Chondrocyte (in vitro differentiated cells): ENCODE measurements at places on chromosomes 5 and 9.

GRCh38 chr5:113510836-113511451 lies 2.5 kb upstream of the YTHDC2 start:
- H3K36me3 ChIP-seq: no peaks in the 10 kb centered on the region
- H3K4me1 ChIP-seq: peaks cover 39% of the 10 kb centered on the region
- H3K27me3 ChIP-seq: no peaks in the 10 kb centered on the region
- H3K4me3 ChIP-seq: no peak overlapping the region
- no peak for DNase-seq

DNA sequence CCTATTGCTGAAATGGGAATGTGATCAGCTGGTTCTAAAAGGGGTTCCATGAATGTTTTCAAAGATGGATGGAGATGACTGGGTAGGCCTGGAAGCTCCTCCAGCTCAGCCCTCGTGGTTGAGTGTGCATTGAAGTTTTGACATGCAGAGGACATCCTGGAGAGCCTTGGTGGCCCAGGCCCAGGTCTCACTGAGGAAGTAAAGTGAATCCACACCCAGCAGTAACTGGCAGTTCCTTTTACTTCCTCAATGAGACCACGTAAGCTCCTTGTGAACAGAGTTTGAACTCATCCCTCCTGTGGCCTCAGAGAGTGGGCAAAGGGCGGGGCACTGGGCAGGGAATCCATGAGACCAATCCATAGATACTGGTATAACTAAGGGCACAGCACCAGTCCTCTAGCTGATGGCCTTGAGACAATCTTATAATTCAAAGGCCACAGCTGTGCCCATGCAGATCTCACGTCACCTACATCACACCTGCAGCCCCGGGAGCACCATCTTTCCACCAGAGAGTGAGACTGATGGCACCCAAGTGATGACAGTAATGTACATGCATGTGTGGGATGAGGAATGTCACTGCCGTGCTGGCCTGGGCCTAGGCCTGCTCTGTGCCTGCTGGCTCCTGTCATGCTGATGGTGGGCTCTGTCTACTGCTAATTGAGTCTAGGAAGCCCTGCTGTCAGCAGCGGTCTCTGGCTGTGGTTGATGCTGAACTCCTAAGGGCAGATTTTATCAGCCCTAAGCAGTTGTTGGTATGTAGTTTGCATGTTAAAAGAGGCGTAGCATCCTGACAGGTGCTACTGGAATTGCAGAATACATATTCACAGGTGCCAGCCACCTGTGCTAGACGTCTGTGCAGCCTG lies 257.8 kb downstream of the FSTL4 start:
- H3K4me3 ChIP-seq: no peak overlapping the region
- no peaks in the 10 kb centered on the region for H3K36me3 ChIP-seq
- no peaks in the 10 kb centered on the region for H3K4me1 ChIP-seq
- no peak for DNase-seq

DNA sequence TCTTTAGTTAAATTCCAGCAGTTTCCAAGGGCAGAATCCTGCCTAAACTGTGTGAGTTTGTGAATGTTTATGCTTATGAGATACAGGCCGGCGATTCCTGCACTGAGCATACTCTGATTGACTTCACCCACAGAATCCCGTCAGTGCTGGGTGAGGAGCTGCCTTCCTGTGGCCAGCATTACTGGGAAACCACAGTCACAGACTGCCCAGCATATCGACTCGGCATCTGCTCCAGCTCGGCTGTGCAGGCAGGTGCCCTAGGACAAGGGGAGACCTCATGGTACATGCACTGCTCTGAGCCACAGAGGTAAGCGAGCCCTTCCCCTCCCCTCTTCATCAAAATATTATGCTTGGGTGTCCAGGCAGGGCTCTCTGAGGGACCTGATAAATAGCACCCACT lies 103.7 kb downstream of the CMYA5 start:
- no peak for DNase-seq
- no peak overlapping the region for H3K4me3 ChIP-seq
- peaks cover 4% of the 10 kb centered on the region for H3K4me1 ChIP-seq
- H3K27ac ChIP-seq: no peak overlapping the region

GRCh38 chr5:73319036-73319435 lies 129.5 kb downstream of the FOXD1 start:
- no peak for DNase-seq
- no peak overlapping the region for H3K4me3 ChIP-seq
- peaks cover 28% of the 10 kb centered on the region for H3K4me1 ChIP-seq
- no peaks in the 10 kb centered on the region for H3K36me3 ChIP-seq
- no peaks in the 10 kb centered on the region for H3K27me3 ChIP-seq

DNA sequence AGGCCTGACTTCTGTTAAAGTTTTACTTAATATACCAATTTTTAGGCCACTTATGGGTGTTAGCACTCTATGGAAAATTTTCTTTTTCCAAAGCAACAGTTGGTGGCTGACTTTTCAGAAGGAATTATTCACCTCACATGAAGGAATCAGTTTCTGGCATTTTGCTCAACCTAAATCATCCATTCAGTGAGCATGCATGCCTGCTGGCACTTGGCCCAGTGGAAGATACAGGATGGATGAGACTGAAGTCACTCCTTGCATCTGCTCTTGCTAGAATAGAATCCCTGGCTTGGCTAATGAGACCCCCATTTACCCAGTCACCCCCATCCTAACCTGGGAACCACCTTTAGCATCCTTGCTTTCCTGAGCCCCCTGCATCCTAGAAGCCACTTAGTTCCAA lies 131.7 kb downstream of the WDR41 start:
- no peaks in the 10 kb centered on the region for H3K27me3 ChIP-seq
- no peak for DNase-seq
- H3K36me3 ChIP-seq: no peaks in the 10 kb centered on the region

- no peaks in the 10 kb centered on the region for H3K36me3 ChIP-seq
- DNase-seq: no peak
- no peak overlapping the region for H3K27ac ChIP-seq
Observed at GRCh38 chr5:11056560-11056959, 295.5 kb upstream of the DAP start.

GRCh38 chr5:177511181-177511580 lies 1.6 kb upstream of the DOK3 start:
- H3K4me3 ChIP-seq: no peak overlapping the region
- peaks cover 15% of the 10 kb centered on the region for H3K4me1 ChIP-seq
- H3K27ac ChIP-seq: peak overlapping the region; percentile 22
- H3K27me3 ChIP-seq: no peaks in the 10 kb centered on the region
- H3K36me3 ChIP-seq: peaks cover 26% of the 10 kb centered on the region
- DNase-seq: no peak

DNA sequence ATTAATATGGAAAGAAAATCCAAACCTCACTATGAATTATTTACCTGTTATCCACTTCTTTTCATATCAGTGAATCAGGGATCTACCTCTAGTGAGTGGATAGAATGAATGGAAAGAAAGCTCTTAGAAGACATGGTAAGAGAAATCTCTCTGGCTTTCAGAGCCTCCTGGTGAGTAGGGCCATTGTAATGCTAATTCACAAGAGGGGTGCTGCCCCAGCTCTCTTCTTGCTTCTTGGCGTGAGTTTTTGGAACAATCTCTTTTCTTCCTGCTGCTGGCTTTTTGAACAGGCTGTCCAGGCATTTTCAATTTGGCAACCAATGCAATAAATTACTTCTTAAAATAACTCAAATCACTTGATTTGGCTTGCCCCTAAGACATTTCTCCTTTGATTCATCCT lies 49.9 kb upstream of the KCNN2 start:
- no peak overlapping the region for H3K4me3 ChIP-seq
- H3K36me3 ChIP-seq: no peaks in the 10 kb centered on the region
- peaks cover 8% of the 10 kb centered on the region for H3K27me3 ChIP-seq
- peaks cover 9% of the 10 kb centered on the region for H3K4me1 ChIP-seq

DNA sequence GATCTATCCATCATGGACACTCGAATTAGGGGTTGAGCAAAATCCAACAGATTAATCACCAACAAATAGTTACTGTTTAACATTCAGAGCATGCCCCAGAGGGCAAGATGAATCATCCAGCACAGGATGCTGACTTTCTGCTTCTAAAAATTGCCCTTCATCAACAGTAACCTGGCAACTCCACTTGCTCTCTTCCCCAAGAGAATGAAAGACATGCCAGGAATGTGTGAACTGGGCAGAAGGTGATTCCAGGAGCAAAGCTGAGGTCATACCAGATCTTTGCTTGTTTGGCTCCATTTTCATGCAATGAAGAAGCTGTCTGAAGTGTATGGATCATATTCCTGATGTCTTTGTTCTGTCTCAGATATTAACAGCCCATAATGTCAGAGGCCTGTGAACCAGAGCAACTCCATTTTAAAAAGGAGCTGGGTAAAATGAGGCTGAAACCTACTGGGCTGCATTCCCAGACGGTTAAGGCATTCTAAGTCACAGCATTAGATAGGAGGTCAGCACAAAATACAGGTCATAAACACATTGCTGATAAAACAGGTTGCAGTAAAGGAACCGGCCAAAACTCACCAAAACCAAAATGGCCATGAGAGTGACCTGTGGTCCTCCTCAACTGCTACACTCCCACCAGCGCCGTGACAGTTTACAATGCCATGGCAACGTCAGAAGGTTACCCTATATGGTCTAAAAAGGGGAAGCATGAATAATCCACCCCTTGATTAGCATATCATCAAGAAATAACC lies 2.5 kb upstream of the ZNF367 start:
- DNase-seq: no peak
- no peaks in the 10 kb centered on the region for H3K36me3 ChIP-seq
- H3K27ac ChIP-seq: peak overlapping the region; percentile 71
- no peak overlapping the region for H3K4me3 ChIP-seq

DNA sequence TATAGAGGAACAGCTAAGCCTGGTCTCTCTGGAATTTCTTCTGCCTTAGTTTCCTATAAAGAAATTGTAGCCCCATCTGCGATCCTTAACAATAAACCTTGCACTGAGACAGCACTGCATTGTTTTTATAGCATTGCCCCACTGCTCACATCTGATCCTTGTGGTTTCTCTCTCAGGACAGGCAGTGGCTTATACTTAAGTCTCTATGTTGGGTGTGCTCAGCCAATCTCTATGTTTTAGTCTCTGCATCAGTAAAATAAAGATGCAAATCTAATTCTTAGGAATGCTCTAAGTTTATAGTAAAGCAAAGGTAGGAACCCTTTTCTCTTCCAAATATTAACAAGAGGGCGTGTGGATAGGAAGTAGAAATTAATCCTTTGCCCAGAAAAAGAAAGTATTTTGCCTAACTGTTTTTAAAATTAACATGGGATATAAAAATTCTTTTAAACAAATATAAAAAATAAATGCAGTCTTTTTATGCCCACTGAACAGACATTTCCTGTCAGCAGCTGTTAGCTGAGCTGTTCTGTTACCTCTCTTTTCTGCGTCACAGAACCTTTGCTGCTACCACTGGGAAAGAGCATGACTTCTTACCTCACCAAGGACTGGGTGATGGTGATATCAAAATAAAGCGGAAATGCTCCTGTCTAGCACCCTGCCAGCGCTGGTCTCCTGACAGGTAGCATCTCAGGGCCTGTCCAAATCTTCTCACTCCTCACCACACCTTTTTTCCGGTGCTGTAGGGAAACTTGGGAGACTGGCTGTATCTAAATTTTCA lies 29.5 kb downstream of the MRPS27 start:
- H3K4me1 ChIP-seq: peaks cover 48% of the 10 kb centered on the region
- no peak overlapping the region for H3K4me3 ChIP-seq
- no peaks in the 10 kb centered on the region for H3K27me3 ChIP-seq
- no peak for DNase-seq

DNA sequence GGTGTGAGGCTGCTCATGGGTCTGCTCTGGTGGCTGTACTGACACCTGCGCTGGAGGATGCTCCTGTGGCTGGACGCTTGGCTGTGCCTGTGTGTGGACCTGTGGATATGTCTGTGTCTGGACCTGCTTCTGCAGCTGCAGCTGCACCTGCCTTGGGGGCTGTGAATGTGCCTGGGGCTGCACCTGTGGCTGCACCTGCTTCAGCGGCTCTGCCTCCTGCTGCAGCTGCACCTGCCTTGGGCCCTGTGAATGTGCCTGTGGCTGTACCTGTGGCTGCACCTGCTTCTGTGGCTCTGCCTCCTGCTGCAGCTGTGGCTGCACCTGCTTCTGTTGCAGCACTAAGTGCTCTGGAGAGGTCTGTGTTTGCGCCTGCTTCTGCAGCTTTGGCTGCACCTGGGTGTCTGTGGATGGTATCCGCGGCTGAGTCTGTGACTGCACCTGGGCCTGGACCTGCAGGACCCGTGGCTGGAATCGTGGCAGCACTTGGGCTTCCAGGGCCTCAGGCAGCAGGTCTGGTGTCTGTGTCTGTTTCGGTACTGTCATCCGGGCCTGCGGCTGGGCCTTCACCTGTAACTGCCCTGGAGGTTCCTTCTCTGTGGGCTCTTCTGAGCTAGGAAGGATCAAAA lies 12.5 kb downstream of the CIZ1 start:
- no peak for DNase-seq
- H3K27me3 ChIP-seq: no peaks in the 10 kb centered on the region
- no peak overlapping the region for H3K27ac ChIP-seq
- H3K4me3 ChIP-seq: no peak overlapping the region
- peaks cover 38% of the 10 kb centered on the region for H3K36me3 ChIP-seq

DNA sequence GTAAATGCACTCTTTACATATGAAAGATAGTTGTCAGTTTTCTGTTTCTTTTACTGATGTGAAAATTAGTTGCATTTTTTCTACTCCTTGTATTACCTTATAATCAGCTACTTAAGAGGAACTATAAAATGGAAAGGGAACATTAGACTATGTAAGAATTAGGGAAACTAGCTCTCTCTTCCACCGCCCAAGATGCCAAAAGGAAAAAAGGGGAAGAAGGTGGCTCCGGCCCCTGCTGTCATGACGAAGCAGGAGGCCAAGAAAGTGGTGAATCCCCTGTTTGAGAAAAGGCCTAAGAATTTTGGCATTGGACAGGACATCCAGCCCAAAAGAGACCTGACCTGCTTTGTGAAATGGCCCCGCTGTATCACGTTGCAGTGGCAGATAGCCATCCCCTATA lies 15.2 kb upstream of the HOMER1 start:
- no peak overlapping the region for H3K4me3 ChIP-seq
- H3K27me3 ChIP-seq: peaks cover 2% of the 10 kb centered on the region
- peaks cover 3% of the 10 kb centered on the region for H3K36me3 ChIP-seq
- DNase-seq: no peak
- no peak overlapping the region for H3K27ac ChIP-seq
- peaks cover 3% of the 10 kb centered on the region for H3K4me1 ChIP-seq

- no peaks in the 10 kb centered on the region for H3K36me3 ChIP-seq
- H3K27ac ChIP-seq: no peak overlapping the region
- DNase-seq: no peak
Observed at GRCh38 chr9:37639109-37639762, 11.5 kb upstream of the FRMPD1 start.
